ENCODE measurements at places on chromosomes 5 and 9.

GRCh38 chr9:38010918-38011704, 57.9 kb downstream of the SHB start:
- no peak overlapping the region for H3K27ac ChIP-seq
- H3K4me1 ChIP-seq = peaks cover 63% of the 10 kb centered on the region
- no peaks in the 10 kb centered on the region for H3K27me3 ChIP-seq
- DNase-seq = no peak

DNA sequence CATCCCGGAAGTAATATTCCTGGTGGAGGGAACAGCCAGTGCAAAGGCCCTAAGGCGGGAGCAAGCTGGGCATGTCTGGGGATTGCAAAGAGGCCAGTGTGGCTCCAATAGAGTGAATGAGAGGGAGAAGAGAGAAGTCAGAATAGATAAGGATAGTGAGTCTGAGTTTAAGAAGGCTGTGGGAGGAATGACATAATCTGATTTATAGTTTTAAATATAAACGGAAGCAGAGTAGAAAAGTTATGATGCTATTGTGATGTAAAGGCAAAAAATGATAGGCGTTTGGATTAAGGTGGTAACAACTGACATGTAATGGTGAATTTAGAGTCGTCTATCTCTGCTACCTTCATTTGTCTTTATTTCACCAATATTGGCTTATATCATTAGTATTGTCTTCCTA, 351.0 kb downstream of the ARRDC3 start:
- no peak overlapping the region for H3K4me3 ChIP-seq
- H3K36me3 ChIP-seq = no peaks in the 10 kb centered on the region

DNA sequence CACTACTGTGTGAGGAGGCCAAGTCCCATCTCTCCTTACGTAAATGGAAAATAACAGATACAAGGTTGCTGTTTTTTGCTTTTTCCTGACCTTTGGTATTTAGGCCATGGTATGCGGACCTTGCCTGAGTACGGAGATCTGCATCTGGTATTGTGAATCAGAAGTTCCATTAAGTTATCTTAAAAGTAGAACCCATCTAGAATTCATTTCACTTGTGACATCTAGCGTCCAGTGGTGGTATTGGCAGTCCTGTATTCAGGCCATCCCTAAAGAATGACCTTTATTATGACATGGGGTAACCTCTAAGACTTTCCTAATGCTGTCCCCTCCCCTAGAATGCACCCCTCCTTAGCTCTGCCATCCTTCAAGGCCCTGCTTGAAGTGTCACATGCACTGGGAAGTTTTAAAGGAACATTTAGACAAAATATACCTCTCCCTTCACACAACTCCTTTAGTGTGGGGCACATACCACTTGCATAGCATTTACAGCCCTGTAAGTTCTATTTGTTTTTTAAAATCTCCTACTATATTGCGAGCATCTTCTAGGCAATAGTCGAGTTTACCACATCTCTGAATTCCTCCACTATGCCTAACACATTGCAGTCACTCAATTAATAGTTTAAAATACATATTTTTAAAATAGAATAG, 1.9 kb upstream of the SPDL1 start:
- no peak overlapping the region for H3K4me3 ChIP-seq
- DNase-seq = no peak
- H3K36me3 ChIP-seq = no peaks in the 10 kb centered on the region
- no peaks in the 10 kb centered on the region for H3K27me3 ChIP-seq
- peaks cover under 1% of the 10 kb centered on the region for H3K4me1 ChIP-seq

DNA sequence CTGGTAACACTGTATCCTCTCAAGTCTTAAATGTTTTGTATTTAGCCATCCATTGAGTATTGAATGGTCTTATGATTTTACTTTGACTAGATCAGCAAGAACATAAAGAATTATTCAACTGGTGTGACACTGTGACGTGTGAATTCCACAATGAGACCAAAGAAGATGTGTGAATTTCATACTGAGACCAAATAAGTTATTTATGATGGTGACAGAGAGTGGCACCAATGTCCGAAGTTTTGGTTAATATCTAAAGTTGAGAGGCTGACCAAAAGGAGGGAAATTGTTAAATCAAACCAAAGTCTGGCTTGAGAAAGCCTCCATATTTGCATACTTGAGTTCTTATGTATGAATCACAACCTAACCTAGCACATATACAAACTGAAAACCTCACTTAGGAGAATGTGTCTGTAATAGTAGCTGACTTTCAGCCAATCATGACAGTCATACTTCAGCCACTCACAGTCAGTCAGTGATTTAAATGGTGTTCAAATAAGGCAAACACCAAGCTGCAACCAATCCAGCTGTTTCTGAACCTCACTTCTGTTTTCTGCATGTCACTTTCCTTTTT, 31.5 kb upstream of the FAM170A start:
- H3K27me3 ChIP-seq = no peaks in the 10 kb centered on the region
- H3K27ac ChIP-seq = no peak overlapping the region
- H3K4me1 ChIP-seq = no peaks in the 10 kb centered on the region
- no peak overlapping the region for H3K4me3 ChIP-seq
- no peak for DNase-seq
- H3K36me3 ChIP-seq = no peaks in the 10 kb centered on the region

DNA sequence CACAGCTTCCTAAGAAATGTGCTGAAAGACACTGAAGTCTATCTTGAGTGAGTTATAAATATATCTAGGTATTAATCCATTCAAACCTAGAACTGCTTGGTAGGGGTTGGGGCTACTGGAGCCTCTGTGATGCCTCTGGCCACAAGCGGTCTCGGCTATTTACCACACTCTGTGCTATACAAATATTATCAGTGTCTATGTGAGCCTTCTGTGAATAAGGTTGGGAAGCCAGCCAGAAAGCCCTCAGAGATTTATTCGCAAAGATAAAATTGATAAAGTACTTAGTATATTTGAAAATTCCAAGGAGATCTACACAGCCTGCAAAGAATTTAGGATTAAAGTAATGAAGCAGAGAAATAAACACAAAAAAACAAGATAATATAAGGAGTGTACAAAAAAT, 41.4 kb downstream of the LIFR start:
- H3K27me3 ChIP-seq = no peaks in the 10 kb centered on the region
- H3K36me3 ChIP-seq = no peaks in the 10 kb centered on the region
- H3K4me1 ChIP-seq = no peaks in the 10 kb centered on the region
- no peak overlapping the region for H3K4me3 ChIP-seq
- no peak for DNase-seq

DNA sequence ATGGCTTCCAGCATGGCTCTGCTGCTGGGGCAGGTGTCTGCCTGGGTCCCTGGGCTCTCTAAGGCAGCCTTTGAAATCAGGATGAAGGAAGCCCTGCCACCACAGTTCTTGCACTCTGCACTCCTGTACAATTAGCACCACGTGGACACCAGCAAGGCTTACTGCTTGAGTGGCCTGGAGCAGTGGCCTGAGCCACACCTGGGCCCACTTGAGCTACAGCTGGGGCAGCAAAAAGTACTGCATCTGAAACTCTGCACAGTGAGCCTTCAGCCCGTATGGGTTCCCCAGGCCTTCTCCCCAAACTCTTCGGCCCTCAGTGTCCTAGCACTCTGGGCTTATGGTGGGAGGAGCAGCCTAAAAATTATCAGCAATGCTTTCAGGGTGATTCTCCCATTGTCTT, 8.0 kb upstream of the INIP start:
- H3K4me3 ChIP-seq = no peak overlapping the region
- DNase-seq = no peak
- no peak overlapping the region for H3K27ac ChIP-seq
- H3K4me1 ChIP-seq = no peaks in the 10 kb centered on the region
- no peaks in the 10 kb centered on the region for H3K27me3 ChIP-seq

DNA sequence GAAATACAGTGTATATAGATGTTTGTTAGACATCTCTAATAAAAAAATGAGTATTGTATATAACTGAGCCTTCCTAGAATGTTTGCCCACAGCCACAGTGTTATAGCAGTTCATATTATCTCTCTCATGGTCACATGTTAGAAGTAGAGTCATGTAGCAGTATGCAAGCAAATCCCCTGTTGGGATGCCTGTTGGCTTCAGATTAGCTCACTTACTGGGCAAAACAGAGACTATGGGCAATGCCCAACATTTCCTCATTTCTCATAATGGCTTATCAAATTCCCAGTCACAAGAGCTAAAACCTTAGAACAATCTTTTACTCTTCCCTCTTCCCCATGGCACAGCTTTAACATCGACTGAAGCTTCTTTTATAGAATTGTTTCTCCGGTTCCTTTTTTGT, 27.0 kb upstream of the PDCD1LG2 start:
- no peak for DNase-seq
- no peaks in the 10 kb centered on the region for H3K4me1 ChIP-seq
- no peak overlapping the region for H3K4me3 ChIP-seq
- no peak overlapping the region for H3K27ac ChIP-seq
- no peaks in the 10 kb centered on the region for H3K27me3 ChIP-seq
- no peaks in the 10 kb centered on the region for H3K36me3 ChIP-seq

Data from astrocyte (in vitro differentiated cells and primary cell).